ENCODE measurements at places on chromosomes 1 and 21.
A peak's percentile ranks its signal among the peaks of the same experiment; 100 is the strongest.

DNA sequence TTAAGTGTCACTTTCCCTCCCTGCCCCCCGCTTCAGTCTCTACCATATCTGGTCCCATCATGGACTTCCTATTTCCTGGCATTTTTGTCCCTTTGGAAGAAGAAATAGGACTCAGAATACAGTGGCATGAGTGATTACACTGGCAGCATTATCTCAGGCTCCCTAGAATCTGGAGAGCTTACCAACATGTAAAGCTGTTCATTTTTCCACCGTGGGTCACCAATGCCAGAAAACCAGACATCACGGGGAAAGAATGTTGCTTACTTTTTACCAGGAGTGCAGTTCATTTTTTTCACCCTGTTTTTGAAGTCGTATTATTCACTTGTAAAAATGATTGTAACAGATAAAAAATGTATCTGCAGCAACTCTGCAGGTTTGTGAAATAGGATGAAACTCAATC, 44.8 kb downstream of the BACH1 start:
- DNase-seq: peak; percentile 84

- peak; percentile 60 for DNase-seq
Observed at GRCh38 chr1:17251701-17252376, 2.9 kb downstream of the PADI3 start.

GRCh38 chr1:21490774-21491487, 18.3 kb upstream of the ALPL start:
- DNase-seq: peak; percentile 76

DNA sequence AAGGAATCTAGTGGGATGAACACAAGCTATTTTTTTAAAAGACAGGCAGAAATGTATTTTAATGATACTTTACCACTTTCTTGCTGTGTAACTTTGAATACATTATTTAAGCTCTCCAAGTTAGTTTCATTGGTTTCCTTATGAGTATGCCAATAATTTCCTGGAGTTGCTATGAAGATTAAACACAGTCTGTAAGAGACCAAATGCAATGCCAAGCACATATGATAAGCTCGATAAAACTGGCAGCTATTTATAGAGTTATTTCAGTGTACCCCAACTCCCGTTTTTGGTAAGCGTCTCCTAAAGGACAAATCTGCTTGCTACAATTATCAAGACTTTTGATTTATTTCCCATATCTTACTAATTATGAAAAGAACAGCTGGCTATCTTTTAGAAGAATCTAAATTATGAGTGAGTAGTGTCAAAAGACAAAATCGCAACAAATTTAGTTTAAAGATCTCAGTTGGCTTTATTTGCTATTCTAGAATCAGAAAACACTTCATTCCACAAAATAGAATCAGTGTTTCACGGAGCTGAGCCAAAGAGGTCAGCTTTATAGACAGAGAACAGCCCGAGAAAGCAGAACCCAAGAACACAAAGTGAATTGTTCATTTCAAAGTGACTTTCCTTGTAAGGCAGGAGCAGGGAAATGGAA, 7.2 kb upstream of the MAP10 start:
- no peak for DNase-seq

DNA sequence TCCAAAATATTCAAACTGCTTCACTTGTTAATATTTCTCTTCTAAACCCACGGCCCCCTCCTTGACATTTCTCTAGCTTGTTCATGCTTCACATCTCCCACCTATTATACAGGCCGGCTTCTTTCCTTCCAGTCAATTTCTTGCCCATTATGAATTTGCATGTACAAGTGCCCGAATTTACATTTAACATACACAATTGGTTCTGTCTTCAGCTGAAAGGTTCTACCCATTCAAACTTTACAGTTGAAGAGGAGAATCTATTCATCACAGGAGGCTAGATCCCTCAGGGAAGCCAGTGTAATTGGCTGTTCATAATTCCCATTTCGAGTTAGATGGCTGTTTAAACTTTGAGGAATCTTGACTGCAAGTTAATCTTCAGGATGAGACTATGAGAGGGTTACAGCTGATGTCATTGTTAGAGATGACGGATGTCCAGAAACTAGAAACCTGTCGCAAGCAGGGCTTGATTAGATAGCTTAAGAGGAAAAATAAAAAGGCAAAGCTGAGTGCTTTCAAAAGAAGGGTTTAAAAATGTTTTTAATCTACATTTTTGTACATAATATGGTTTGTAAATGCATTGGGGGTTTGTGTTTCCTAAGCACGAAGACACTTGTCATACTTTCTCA, 157.0 kb downstream of the ADSS2 start:
- no peak for DNase-seq

DNA sequence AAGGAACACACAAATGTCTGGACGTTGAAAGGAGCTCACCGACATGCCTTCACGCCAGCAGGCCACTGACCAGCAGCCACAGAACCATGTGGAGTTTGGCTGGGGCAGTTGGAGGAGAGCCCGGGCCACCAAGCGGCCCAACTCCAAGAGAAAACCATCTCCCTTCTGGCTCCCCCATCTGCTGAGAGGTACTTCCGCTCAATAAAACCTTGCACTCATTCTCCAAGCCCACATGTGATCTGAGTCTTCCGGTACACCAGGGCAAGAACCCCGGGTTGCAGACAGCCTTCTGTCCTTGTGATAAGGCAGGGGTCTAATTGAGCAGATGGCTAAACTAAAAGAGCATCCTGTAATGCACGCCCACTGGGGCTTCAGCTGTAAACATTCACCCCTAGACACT, 24.4 kb downstream of the RGS4 start:
- DNase-seq: no peak

GRCh38 chr1:239758756-239759155, 332.9 kb upstream of the FMN2 start:
- DNase-seq: no peak

- no peak for DNase-seq
Observed at GRCh38 chr1:40772146-40772955, 11.2 kb upstream of the KCNQ4 start.

DNA sequence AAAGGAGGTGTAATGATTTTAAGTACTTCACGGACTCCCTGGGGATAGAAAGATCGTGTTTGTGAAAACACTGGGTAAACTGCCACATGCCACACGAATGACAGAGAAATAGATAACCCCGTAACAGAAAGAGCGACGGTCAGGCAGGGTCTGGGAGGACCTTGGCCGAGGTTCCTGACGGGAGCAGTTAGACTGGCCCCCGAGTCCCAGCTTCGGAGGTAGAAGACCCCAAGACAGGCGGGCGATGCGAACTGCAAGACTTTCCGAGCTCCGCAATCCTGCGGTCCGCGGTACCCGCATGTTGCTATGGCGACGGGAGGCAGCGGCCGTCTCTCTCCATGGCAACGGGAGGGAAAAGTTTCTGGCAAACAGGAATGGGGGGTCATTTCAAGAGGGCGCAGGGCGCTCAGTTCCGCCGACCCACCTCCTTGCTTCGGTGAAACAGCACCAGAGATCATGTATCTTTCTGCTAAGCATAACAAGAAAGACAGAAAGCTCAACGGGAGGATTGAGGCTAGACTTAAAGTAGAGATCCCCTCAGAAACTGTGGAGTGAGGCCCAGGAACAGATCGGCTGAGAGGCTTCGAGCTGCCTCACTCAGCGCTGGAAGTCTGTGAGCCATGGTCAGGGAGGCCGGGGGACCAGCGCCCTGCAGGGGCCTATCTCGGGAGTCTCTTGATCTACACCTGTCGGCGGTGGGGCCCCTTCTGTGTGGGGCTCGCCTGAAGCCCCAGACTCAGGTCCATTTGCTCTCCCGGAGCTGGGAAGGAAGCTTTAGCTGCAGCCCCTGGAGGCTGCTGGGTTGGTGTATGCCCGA, 685 bp upstream of the SYT6 start:
- DNase-seq: peak; percentile 27

DNA sequence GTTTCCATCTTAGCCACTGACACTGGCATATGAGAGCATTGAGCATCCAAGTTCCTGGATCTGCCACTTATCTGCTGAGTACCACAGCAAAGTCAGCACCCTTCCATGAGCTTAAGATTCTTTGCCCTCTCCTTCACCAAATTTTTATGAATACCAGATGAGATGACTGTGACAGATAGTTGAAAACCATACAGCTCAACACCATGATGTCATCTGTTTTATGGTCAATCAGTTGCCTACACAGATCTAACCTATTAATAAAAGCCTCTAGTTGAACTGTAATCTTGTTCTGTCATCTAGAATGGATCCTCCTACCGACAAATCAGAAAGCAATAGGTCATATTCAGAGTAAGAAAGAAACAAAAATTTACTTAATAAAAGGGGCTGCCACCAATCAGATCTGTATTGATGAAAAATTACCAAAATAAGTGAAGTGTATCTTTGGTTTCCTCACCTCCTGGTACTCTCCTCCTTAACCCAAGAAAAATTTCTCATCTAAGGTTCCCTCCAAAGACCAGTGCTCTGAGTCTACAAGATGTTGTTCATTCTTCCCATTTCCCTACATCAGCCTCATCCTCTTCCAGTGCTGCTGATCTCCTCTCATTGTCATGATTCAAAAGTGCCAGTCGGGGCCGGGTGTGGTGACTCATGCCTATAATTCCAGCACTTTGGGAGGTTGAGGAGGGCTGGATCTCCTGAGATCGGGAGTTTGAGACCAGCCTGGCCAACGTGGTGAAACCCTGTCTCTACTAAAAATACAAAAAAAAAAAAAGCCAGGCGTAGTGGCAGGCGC, 138.8 kb upstream of the CTTNBP2NL start:
- DNase-seq: no peak

GRCh38 chr1:15507278-15507677, 16.7 kb downstream of the CASP9 start:
- no peak for DNase-seq

DNA sequence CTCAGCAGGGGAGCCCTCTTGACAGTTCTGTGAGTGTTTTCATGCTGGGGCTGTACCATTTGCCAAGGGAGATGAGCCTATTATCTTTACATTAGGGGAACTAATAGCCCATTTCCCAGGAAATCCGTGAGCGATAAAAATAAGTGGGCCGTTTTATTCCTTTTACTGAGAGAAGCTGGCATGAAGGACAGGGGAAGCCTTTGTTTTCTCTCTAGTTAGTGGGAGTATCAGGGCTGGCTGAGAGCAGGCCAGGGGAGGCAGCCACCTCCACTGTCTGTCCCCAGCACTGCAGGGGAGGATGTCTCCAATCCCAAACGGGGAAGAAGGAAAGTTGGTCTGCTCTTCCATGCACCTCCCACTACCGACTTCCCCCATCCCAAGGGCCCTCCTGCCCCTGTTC, 2.5 kb downstream of the UBL4B start:
- no peak for DNase-seq

- DNase-seq: no peak
Observed at GRCh38 chr1:174922121-174922520, 77.6 kb upstream of the CACYBP start.

GRCh38 chr1:229557200-229557850, 1.2 kb downstream of the ABCB10 start:
- peak; percentile 27 for DNase-seq

DNA sequence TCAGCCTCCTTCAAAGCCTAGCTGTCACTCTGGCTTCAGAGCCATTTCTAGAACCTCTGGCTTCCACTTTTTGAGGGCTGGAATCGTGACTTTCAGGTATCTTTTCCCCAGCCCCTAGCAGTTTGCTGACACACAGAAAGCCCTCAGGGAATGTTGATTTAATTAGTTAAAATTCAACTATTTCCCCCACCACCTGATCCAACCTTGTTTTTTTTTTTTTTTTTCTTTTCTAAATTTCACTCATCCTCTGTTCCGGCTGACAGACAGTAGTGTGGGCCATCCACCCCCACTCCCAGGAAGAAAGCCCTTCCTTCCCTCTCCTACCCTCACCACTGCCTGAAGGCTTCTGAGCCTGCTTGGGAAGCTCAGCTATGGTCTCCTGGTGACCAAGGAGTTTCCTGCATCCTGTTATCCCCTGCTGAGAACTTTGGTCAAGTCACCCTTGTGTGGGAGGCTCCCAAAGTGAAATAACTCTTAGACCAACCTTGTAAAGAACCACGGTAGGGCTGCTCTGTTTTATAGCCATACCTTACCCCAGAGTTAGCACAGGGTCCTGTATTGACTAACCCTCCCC, 29.4 kb downstream of the KCNJ6 start:
- no peak for DNase-seq

- DNase-seq: no peak
Observed at GRCh38 chr1:33466159-33466558, 6.3 kb upstream of the ZSCAN20 start.

DNA sequence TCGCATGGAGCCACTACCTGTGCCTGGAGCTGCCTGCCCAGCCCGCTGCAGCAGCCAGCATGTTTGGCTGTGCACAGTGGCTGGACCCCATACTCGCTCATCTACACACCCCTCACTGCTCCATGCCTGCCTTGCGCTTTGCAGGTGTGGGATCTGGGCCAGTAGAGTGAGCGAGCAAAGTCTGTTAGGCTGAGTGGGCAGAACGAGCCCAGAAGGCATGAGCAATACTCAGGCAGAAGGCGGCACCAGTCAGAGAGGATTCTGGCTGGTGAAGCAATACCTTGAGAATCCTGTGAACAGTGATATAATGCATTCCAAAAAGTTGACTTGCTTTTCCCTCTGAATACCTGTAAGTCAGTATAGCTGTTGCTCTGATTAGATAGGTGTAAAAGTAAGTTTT, 816.4 kb downstream of the KCNT2 start:
- no peak for DNase-seq

DNA sequence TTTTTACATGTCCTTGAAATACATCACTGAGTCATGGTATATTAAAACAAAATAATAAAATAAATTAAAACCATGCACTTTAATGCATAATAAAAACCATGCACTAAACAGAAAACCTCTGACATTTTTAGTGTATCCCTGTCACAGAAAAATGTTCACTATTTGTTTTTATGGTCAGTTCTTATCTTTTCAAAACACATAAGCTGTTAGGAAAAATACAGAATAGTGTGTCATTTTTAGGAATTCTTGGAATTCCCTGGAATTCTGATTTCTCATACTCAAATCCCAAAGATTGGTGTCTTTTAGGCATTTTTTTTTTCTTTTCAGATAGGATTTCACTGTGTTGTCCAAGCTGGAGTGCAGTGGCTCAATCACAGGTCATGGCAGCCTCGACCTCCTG, 25.1 kb upstream of the TINAGL1 start:
- peak; percentile 51 for DNase-seq

GRCh38 chr1:55150880-55151588, 64.1 kb downstream of the USP24 start:
- DNase-seq: no peak

GRCh38 chr1:179589509-179589908, 2.1 kb upstream of the TDRD5 start:
- no peak for DNase-seq

All from fibroblast of skin of right quadriceps (primary cell).